ENCODE measurements at places on chromosomes 5 and 9.

DNA sequence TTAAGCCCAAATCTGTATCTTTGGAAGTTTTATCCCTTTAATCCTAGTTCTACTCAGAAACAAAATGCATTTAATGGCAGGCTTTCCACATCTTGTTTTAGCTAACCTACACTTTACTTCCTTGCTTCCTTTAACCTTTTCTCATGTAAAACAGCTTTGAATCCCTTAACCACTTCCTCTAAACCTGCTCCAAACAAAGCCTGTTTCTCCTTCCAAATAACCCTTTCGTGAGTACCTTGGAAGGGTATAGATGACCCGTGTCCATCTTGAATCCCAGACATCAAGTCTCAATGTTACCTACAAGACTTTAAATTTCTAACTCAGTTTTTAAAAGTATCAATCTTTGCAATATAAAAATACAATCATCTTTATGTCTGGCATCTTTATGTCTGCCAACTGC, 78.4 kb downstream of the DROSHA start:
- no peak for DNase-seq

DNA sequence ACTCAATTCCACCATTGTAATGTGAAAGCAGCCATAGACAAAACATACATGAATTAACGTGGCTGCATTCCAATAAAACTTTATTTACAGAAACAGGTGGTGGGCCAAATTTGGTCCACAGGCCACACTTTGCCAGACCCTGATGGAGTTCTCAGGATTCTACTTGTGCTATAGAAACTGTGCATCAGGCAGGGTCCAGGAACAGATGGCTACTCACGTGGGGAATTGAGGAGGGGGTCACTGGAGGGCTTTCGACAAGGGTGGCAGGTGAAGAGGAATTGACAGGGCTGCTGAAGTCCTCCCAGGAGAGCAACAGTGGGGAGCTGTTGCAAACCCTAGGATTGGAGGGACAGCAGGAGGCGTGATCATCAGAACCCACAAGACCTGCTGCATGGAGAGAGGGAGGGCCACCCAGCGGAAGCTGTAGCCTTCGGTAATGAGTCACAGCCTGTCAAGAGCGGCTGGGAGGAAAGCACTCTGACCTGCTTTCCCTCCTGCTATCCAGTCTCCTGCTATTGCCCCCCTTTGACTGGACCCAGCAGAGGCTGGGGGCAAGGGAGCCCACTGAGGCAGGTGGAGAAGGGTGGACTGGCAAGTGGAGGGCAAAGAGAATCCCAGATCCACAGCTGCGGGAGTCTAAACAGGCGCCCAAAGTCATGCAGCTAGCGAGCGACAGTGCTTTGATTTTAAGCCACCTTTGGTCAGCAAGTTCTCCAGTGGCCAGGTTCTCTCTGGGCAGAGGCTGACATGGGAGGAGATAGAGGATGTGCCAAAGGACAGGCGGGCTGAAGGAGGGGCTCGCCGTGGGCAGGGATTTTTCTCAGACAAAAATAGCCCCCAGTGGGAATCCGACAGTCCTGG, 138.3 kb upstream of the SMIM23 start:
- DNase-seq = peak; percentile 67

DNA sequence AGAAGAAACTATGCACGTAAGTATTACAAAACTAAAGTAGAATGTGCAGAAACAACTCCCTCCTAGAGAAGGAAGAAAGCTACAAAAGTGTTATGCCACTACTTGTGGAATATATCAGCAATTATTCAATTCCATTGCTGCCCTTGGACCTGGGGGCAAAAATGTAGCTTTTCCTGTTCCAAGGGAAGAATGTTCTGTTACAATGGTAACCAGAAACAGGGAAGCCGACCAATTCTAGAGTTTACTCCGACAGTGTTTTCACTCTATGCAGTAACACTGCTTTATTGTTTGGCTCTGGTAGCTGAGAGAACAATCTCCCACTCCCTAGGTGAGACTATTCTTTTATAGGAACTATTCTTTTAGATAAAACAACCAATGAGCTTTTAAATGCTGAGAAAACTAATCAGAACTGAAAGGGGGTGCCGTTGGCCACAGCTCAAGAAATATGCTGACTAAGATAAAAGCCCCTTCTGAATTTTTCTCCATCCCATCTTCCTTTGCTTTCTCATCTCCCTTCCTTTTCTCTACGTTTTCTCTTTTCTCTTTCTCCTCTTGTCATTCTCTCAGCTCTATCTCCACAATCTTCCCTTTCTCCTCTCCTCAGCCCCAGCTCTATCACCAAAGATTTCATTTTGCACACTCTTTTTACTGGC, 54.1 kb downstream of the SLC1A3 start:
- no peak for DNase-seq

DNA sequence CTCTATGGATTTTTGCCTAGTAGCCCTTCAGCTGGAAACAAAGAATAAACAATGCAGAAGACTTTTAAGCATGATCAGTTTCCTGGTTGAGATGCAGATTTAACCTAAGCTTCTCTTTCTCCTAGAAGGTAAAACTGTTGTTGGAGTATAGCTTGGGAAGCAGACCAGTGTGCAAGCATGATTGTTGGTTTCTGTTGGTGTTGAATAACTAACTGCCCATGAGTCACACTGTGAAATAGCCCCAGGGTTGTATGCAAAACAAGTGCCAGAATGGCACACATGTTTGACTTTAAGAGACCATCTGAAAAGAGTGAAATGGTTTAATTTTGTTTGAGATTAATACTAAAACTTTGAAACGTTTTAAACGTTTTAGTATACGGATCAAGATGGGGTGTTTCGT, 227.1 kb downstream of the ARHGEF28 start:
- no peak for DNase-seq

GRCh38 chr5:139755892-139756671, 39.5 kb upstream of the PSD2 start:
- DNase-seq = no peak

DNA sequence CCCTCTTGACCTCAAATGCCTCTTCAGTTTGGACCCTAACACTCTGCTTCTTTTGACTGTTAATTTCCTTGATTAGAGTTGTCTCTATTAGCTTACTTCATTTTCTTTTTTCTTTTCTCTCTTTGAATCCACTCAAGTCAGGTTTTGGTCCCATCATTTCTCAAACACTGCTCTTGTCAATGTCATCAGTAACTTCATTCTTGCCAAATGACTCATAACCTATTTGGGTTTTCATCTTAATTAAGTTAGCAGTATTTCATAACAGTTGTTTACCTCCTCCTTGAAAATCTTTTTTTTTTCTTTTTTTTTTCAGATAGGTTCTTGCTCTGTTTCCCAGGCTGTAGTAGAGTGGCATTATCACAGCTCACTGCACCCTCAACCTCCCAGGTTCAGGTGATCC, 119.6 kb downstream of the PARP8 start:
- no peak for DNase-seq

Data from KG1 (cell line).